ENCODE measurements at places on chromosomes 13 and 19.

DNA sequence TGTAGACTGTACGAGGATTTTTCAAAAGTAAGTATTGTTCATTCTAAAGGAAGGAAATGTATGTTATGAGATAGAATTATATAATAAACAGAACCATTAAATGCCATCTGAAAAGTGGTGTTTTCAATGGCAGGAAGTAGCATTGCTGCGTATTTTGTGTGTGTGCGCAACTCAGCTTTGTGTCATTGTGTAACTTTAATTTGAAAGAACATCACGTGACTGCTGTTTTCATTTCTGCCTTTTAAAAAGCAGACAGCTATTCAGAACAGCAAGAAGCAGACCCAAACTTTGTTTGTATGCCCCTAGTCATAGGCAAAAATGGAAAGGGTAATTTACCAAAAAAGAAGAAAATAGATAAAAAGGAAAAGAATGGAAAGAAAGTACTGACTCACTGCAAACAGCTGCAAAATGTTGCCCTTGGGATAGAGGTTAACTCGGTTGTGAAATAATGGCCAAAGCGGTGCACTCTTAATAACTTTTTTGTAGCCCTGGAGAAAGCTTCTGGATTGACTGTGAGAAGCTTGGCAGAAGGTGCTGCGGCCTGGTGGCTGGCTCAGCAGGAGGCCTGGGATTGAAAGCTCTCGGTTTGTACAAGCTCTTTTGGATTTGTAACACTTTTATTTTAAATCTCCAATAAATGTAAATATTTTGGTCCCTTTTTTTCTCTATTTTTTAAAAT is 97.3 kb downstream of the GGACT start:
- no peak for DNase-seq

- DNase-seq, result peak; percentile 44
Observed at GRCh38 chr13:90868321-90868920, 479.1 kb upstream of the MIR17HG start.

DNA sequence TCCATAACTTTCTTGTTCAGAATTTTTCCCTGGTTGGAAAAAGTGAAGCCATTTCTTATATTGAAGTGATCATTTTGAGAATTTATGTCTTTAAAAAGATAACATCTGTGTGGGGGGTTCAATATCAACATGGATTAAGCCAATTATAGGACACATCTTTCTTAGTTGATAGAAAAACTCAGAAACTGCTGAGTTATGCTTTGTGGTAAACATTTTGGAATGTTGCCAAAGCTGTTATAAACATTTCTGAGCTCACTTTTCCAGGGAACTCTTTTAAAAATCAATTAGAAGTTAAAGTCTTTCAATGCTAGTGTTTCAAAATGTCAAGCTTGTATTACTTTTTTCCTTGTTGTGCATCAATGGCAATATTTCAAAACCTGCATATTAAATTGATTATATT is 248.8 kb downstream of the DACH1 start:
- DNase-seq, result no peak

DNA sequence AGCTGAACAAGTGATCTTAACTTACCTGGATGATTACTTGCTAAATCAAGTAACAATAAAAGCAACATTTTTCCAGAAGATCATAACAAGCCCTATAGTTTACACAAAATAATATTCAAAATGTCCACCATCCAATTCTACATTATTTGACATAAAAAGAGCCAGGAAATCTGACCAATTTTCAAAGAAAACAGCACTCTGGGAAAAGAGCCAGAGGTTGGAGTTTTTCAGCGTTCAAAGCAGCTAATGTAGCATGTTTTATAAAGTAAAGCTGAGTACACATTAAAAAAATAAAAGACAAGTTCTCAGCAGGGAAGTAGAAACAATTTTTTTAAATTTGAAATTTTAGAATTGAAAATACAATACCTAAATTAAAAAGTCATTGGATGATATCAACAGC is 62.6 kb downstream of the UFM1 start:
- no peak for DNase-seq

GRCh38 chr13:31090096-31090495 is 71.6 kb downstream of the HSPH1 start:
- no peak for DNase-seq

GRCh38 chr19:51108066-51108804 is at the start of gene CTU1:
CTU1 (minus strand) TSS chr19:51108409; CDS start chr19:51104569, 3,840 bp downstream.
- DNase-seq, result peak; percentile 98

DNA sequence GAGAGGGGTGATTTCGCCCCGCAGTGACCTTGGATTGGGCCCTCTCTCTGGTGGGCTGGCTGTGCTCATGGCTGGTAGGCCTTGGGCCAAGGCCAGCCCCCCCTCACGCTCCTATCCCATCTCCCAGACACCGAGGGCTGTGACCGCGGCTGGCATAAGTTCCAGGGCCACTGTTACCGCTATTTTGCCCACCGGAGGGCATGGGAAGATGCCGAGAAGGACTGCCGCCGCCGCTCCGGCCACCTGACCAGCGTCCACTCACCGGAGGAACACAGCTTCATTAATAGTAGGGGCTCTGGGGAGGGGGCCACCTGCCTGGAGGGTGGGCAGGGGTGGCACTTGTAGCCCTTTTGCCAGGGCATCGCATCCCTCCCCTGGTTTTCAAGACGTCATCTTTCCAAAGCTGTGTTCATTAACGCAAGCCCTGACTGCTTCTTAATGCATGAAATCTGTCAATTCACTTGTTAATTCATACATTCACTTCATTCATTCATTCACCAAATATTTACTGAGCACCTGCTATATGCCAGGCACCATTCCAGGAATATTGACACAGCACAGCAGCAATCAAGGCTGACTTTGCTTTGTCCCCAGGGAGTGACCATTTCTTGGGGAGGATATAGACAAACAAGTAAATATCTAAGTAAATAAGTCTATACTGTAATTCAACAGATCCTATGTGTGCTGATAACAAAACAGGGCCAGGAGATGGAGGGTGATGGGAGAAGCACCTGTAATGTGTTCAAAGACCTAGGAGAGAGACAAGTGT is 26.6 kb downstream of the NCAN start:
- no peak for DNase-seq

GRCh38 chr19:43362179-43362578 is 8.7 kb downstream of the CD177 start:
- no peak for DNase-seq

DNA sequence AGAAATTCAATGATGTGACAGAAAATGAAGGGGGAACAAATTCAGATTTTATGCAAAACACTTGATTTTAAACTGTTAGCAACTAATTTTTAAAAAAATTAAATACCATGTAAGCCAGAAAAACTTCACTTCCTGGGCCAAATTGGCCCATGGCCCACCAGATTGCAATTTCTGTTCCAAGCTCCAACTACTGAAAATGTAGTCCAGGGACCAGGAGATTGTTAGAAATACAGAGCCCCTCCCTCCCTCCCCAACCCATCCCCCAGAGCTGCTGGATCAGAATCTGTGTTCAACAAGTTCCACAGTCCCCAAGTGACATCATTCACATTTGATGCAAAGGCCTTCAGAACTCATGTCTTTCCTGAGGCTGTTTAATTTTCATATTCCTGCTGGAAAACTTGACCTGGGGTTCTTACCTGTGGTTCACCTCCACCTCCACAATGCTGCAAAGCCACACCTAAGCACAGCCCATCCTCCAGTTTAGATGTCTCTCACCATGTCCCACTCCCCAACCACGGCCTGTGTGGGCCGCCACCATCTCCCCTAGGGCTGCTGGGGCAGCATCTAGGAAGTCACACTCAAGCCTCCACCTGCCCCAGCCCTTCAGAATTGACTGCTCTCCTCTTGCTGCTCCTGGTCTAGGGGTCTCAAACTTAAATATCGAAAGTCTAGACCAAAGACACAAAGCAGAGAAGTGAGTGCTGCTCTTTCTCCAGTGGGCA is 482.0 kb downstream of the UQCRFS1 start:
- no peak for DNase-seq

DNA sequence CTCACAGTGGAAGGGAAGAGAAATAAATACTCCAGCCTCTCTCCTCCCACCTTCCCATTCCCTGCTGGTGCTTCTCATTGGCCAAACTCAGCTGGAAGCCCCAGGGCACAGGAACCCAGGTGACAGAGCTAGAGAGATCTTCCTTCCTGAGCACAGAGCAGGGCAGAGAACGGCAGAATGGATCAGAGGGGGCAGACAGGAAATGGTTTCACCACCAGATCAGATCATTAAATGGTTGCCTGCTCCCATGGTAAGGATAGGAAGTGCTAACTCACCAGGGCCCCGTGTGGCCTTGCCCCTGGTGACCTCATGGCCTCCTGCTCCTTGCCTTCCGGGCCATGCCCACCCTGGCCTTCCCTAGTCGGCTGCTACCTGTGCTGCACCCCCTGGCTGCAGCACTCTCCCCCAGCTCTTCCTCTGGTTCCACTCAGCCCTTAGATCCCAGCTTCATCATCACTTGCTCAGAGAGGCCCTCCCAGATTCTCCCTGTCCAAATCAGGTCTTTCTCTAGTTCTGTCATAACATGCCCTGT is 108.7 kb downstream of the DPF1 start:
- no peak for DNase-seq

DNA sequence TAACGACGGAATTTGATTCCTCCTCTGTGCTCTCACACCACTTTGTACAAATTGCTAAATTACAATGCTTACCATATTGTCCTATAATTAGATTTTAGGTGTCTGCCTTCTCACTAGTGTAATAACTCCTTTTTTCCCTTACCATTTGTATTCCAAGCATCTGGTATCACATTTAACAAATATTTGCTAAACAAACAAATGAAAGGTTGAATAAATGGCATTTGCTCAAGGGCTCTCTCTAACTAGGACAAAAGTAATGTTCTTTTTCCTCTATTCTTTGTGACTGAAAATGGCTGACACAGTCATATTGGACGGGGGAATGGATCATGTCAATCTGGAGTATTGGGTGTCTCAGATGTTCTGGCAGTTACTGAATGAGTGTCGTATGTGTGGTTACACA is 99.7 kb downstream of the ENOX1 start:
- DNase-seq, result no peak

DNA sequence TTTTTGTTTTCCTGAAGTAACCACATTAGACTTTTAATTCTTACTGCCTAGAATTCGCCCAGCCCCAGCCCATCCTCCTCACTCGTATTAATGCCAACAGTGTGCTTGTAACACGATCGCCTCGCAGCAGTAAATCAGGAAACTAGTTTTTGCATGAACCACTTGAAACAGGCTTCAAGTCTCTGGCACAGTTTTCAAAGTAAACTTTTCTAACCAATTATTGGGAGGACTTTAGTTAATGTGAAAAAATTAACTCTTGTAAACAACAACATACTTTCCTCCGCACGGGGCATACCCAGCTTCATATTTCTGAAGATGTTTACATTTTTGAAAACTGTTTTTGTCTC is 39.2 kb downstream of the TNFRSF19 start:
- no peak for DNase-seq

DNA sequence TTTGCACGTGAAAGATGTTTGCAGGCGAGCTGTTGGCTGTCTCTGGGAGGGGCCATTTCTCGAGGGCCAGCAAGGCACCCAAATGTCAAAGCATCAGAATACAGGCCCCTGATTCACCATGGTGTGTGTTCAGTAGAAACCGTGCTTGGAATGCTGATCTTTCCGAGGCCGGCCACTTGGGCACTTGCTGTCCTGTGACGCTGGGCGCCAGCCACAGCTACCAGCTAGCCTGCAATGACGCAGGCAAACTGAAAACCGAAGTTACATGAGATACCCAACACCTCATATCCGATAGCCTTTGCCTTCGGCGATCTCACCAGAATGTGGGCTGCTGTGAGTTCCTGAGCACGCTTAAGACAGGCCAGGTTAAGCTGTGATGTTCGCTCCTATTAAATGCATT is 12.0 kb downstream of the THOP1 start:
- DNase-seq, result no peak

- DNase-seq, result no peak
Observed at GRCh38 chr13:80235166-80235966, 105.6 kb downstream of the SPRY2 start.

GRCh38 chr19:40465025-40465556 is 454 bp downstream of the BLVRB start:
- no peak for DNase-seq

Measured in glutamatergic neuron (in vitro differentiated cells).